ENCODE measurements at places on chromosomes 1 and 21. TPM values are rescaled to one million over a fixed set of nuclear protein-coding genes. Genes with fewer than 3 reads are reported as not detected.
A peak's percentile ranks its signal among the peaks of the same experiment; 100 is the strongest.

The SLAMF1 gene
- polyA plus RNA-seq: not detected

The NCMAP gene
- polyA plus RNA-seq: not detected

The VANGL2 gene
- 0.26 TPM for polyA plus RNA-seq

The PKLR gene
- 1.0 TPM for polyA plus RNA-seq

The KANK4 gene
- not detected for polyA plus RNA-seq

The ANKRD35 gene
- 8.4 TPM for polyA plus RNA-seq

- DNase-seq: no peak
Measured at GRCh38 chr1:194273660-194274059, 1087.2 kb upstream of the B3GALT2 start.

DNA sequence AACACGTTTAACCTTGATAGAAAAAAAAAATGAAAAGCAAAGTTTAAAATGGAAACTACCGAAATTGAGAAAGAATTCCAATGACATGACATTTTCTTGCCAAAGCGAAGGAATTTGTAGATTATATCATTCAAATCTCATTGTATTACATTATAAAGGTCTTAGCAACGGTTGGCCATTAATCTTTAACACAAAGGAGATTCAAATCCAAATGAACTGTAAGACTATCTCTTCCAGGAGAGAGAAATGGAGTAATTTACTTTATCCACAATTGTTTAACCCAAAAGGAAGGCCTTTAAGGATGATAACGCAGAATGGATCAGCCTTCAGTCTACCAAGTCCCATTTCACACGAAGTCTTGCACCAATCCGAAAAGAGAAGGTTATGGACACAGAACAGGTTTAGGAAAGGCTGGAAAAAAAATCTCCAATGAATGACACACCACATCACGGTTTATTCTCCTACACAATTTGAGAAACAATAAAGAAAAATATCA, 1.5 kb downstream of the ENAH start:
- no peak for DNase-seq

GRCh38 chr1:81757398-81758020, 43.2 kb upstream of the ADGRL2 start:
- no peak for DNase-seq

- peak; percentile 82 for DNase-seq
Measured at GRCh38 chr21:44024887-44025353, 12.8 kb downstream of the TRAPPC10 start.

DNA sequence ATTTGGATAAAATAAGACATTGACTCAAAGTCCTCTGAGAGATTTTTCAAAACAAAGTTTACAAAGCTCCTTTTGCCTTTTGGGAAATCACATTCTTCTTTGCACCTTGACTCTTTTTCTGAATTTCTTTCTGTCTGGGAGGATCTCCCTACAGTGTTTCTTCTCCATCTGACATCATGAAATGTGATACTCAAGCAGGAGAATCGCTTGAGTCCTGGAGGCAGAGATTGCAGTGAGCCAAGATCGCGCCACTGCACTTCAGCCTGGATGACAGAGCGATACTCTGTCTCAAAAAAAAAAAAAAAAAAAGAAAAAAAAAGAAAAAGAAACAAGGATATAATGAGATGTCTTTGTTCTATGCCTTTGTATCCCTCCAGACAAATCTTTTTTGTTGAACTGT, 13.3 kb upstream of the GRIK1 start:
- no peak for DNase-seq

- DNase-seq: peak; percentile 13
Measured at GRCh38 chr1:200909071-200909470, 14.4 kb downstream of the INAVA start.

DNA sequence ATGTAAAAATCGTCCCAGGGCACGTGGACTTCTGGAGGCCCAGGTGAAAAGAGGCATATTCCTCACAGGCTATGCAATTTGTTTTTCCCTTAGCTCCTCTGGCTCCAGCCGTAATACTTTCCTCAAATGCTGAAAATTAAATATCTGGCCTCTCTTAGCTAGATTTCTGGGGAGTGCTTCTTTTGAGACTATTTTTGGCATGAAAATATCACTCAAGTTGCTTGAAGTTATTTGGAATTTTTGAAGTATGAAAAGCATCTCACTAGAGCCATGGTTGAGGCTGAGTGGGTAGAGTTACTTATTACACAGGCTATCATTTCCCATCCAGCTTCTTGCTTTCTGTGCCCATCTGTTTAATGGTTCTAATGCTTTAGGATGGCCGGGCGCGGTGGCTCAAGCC, 59.7 kb downstream of the MYOM3 start:
- no peak for DNase-seq

DNA sequence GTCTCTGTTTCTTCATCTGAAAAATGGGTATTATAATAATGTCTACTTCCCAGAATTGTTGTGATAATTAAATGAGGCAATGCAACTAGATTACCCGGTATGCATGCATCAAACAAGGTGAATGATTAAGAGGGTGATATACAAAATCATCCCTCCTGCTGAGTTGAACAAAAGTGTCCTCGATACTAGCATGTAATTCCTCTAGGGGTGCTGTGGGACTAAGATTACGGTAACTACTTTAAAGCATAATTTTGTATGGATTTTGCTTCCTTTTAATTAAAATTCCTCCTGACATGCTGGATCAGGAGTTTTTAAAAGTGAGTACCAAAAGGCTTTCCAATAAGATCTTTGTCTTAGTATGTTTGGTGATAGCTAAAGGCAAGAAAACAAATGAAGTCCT, 98.7 kb upstream of the PRMT6 start:
- DNase-seq: no peak
